Esophagus squamous epithelium (tissue), 5 donors: ENCODE measurements at places on chromosomes 3 and 15. TPM values are rescaled to one million over a fixed set of nuclear protein-coding genes. Genes with fewer than 3 reads are reported as not detected.

DNA sequence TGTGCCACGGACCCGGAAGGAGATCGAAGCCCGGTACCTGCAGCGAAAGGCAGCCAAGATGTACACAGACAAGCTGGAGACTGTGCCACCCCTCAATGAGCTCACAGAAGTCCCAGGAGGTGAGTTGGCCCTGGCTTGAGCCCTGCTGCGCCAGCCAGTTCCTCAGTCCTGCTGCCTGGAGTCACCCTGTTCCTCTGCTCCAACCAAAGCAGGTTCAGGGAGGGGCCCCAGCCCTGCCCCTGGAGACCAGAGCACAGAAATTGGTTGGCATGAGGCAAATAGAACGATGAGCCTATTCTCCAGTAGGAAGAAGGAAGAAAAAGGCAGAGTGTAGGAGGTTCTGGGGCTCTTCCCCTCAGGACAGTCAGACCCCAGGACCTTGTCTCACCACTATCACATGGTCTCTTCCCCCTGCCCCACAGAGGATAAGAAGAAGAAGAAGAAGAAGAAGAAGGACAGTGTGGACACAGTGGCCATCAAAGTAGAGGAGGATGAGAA, 8.0 kb downstream of the TMIE start:
- no peak for DNase-seq

- no peak for DNase-seq
These were observed 20.0 kb upstream of the CMTM6 start for GRCh38 chr3:32522682-32523081.

GRCh38 chr3:70312336-70312735, at the start of gene MDFIC2:
TSS of gene MDFIC2 (minus strand) at chr3:70312638. CDS start at chr3:70311973, 665 bp downstream.
- DNase-seq, result no peak

Gene PCLAF
- total RNA-seq, result 4.2 TPM

Gene SEMA6D
- 1.3 TPM for total RNA-seq

Gene SPRED1
- total RNA-seq, result 4.3 TPM

Gene CNTN3
- total RNA-seq, result 0.38 TPM

Gene WDR93
- total RNA-seq, result not detected

- DNase-seq, result no peak
These were observed 48.3 kb downstream of the MITF start for GRCh38 chr3:69787436-69788168.

DNA sequence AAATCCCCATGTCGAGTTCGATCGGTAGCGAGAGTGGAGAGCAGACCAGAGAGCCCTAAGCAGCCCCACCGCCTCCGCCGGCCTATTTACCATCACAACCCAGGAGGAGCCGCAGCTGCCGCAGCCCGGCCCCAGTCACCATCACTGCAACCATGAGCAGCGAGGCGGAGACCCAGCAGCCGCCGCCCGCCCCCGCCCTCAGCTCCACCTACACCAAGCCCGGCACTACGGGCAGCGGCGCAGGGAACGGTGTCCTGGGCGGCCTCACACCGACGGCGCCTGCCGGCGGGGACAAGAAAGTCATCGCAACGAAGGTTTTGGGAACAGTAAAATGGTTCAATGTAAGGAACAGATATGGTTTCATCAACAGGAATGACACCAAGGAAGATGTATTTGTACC, 89.5 kb upstream of the TPM1 start:
- no peak for DNase-seq

DNA sequence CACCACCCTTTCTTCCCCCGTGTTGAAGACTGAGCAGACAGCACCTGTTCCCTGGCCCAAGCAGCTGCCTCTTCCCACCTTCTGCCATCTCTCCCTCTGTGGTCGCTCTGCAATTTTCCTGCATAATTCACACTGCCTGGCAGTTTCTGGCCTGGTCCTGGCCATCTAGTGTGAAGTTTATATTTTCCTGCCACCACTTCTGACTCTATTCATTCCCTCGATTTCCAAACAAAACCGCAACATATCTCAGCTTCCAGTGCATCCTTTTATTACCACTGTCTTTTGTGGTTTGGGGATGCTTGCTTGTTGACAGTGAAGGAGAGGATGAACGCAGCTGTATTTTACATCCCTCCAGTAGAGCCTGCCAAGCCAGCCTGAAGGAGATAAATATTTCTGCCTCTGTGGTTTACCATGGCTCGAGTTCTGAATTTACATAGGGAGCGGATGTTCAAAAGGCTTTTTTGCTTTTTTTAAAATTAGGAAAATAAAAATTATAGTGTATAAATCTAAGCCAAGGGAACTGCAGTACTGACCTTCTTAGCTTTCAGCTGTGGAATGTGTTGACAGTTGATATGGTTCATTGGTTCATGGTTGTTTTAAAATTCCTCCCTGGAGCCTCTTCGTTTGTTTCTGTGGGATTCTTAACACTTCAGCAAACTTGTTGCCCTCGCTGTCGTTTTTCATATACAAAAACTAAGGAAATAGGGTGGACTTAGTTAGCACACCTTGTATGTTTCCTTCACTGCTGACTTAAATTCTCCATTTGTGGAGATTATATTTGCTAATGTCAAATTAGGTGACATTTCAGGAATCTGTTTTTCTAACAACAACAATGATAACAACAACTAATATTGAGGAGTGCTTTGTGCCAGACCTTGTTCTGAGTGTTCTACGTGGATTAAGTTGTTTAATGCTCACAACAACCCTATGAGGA, 250.5 kb downstream of the ADAMTSL3 start:
- DNase-seq, result no peak

Gene RPP25
- 12.2 TPM for total RNA-seq
